ENCODE measurements at places on chromosomes 2 and 18.
A peak's percentile ranks its signal among the peaks of the same experiment; 100 is the strongest.

DNA sequence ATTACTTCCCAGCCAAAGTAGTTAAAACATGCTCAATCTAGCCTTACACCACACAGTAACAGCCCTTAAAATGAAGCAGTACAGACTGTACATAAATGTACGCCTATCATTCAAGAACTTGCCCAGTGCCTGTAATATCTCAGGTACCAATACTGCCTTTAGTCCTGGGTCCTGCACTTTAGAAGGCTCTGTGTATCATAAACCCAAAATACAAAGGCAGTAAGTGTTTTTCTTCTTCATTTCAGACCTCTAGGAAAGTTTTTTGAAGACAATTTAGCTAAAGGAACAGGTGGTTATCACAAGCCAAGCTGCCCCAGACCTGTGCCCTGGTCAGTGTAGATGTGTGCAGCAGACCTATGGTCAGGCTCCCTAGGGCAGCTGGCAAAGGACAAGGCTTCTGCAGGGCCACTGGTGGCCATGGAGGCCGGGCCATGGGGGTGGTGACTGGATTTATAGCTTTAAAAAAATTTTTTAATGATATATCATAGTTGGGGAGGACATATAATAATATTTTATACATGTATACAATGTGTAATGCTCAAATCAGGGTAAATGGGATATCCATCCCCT lies 18.8 kb downstream of the LPIN2 start:
- H3K27ac ChIP-seq: peak overlapping the region; percentile 21
- DNase-seq: no peak
- H3K27me3 ChIP-seq: no peaks in the 10 kb centered on the region
- no peak overlapping the region for H3K4me3 ChIP-seq
- H3K4me1 ChIP-seq: peaks cover 77% of the 10 kb centered on the region

DNA sequence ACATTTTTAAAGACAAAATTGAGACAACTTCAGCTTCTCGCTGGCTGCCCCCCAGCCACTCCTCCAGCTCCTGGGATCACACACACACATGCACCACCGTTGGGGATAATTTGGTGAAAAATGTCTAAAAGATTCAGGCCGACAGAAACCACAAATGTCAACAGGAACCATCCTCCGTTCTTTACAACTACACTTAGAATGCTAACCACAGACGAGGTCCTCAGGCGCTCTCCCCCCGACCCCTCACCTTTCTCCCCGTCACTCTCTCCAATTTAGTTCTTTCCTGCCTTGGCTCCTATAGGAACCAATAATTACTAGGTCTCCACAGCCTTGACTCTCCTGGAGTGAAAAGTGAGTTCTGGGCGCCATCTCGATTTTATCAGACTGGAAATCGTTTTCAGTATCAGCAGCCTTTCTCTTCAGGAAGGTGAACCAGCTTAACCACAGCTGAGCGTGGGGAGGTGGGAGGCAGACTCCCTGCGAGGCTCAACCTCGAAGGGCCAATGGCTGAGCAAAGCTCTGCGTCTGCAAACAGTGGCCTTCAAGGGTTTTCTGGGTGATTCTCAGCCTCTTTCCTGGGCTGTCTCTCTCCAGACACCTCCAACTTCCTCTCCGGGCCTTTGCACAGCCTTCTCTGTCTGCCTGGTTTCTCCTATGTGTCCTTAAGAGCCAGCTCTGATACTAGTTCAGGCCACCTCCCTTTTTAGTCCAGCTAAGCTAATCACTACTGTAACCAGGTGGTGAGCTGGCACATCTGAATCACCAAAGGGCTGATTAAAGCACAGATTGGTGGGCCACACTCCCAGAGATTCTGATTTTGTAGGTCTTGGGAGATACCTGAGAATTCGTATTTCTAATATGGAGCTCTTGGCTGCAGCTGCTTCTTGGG lies 115.7 kb upstream of the COPS8 start:
- peak overlapping the region; percentile 94 for H3K27ac ChIP-seq
- peaks cover 38% of the 10 kb centered on the region for H3K4me1 ChIP-seq
- H3K36me3 ChIP-seq: peaks cover 4% of the 10 kb centered on the region
- H3K4me3 ChIP-seq: peak overlapping the region; percentile 62
- H3K27me3 ChIP-seq: peaks cover 6% of the 10 kb centered on the region

DNA sequence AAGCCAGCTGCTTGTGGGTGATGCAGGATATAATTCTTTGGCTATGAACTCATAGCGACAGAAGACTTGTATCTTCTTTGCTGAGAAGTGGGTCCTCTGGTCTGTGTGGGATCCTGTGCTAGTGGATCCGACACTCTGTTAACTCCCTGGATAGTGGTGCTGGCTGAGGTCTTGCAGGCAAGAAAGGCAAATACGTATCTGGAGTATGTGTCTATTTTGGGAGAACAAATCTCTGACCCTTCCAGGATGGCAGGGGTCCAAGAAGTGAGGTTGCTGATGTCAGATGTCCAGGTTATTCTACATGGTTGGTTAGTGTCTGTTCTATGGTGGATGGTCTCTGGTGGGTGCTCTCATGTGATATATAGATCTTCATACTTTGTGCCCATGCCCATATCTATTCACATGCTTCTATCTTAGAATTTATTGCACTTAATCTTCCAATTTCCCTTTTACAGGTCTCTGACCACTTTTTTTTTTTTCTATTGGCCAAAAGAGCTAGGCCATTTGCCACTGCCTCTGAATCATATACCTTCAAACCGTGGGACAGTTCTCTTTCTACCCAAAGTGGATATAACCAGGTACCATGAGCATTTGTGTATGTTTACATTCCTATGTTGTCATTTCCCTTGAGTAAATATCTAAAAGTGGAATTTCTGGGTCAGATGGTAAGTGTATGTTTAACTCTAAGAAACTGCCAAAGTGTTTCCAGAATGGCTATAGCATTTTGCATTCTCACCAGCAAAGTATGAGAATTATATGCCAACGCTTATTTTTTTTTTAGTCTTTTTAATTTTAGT lies 45.1 kb upstream of the RBMS1 start:
- H3K27ac ChIP-seq: no peak overlapping the region
- peaks cover 2% of the 10 kb centered on the region for H3K27me3 ChIP-seq
- no peak overlapping the region for H3K4me3 ChIP-seq
- H3K4me1 ChIP-seq: no peaks in the 10 kb centered on the region
- DNase-seq: no peak

GRCh38 chr2:166256896-166257295 lies 118.8 kb downstream of the SCN9A start:
- H3K27me3 ChIP-seq: no peaks in the 10 kb centered on the region
- H3K4me3 ChIP-seq: no peak overlapping the region
- H3K27ac ChIP-seq: no peak overlapping the region
- H3K36me3 ChIP-seq: no peaks in the 10 kb centered on the region
- DNase-seq: no peak

DNA sequence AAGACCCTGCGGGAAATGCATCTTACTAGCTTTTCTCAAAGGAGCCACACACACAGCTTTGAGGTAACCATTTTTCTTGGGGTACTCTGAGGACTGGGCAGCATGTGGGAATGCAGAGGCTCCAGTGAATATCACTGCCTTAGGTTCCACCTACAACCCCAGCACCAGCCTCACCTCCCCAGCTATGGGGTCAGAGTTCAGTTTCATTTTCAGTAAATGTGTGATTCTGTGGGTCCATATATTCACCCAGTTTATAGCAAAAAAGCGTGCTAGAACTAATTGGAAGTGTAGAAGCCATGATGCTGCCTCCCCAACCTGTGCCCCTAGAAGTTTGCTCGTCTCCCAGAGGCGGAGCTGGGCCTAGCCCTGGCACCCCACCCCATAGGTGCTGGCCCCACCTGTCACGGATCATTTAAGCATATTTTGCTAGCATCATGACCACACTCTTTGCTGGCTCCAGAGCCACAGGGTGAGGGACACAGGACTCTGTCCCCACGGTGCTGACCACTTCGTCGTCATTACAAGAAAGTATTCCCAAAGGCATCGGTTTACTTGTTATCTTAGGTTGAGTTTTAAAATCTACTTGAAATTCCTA lies 57.7 kb downstream of the SH3RF3 start:
- H3K4me3 ChIP-seq: no peak overlapping the region
- H3K36me3 ChIP-seq: no peaks in the 10 kb centered on the region
- H3K27ac ChIP-seq: no peak overlapping the region
- H3K4me1 ChIP-seq: no peaks in the 10 kb centered on the region
- no peak for DNase-seq

DNA sequence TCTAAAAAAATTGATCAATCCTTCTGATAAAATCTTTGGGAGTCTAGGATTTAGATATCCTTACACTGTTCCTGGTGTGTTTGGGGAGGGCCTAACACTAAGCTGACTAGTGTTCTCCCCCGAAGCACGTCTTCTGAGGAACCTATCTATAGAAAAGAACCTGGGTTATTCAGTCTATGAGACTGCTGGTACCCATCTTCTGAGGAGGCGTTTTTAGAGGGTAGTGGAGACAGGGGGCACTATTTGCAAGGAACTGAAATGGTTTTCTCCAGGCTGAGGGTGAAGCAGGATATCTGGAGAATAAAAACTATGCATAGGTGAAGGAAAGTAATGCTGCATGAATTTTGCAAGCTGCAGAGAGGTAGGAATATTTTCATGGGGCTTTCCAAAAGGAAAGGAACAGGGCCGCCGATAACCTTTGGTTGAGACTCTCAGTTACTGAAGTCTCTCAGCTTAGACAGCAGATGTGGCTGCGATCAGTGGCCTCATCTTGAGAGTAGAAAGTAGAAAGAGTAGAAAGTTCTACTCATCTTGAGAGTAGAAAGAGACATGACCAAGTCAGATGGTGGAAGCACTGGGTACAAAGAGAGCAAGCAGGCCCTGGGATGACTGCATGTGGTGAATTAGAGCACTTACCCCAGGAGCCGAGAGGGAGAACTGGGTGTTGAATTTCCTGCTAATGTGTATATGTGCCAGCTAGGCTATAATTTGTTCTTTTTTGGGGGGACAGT lies 31.8 kb upstream of the KCNE4 start:
- H3K27me3 ChIP-seq: no peaks in the 10 kb centered on the region
- DNase-seq: no peak
- H3K4me3 ChIP-seq: no peak overlapping the region
- no peaks in the 10 kb centered on the region for H3K4me1 ChIP-seq
- no peaks in the 10 kb centered on the region for H3K36me3 ChIP-seq

GRCh38 chr2:105723431-105723830 lies 21.3 kb upstream of the NCK2 start:
- no peak overlapping the region for H3K4me3 ChIP-seq
- H3K27me3 ChIP-seq: peaks cover 3% of the 10 kb centered on the region
- peaks cover 10% of the 10 kb centered on the region for H3K4me1 ChIP-seq
- no peak for DNase-seq

- no peaks in the 10 kb centered on the region for H3K36me3 ChIP-seq
- DNase-seq: no peak
- peaks cover 3% of the 10 kb centered on the region for H3K27me3 ChIP-seq
- no peaks in the 10 kb centered on the region for H3K4me1 ChIP-seq
- H3K27ac ChIP-seq: no peak overlapping the region
- no peak overlapping the region for H3K4me3 ChIP-seq
Measured at GRCh38 chr2:71674158-71674851, 220.9 kb downstream of the DYSF start.

- DNase-seq: peak; percentile 20
- H3K4me1 ChIP-seq: peaks cover 3% of the 10 kb centered on the region
- no peak overlapping the region for H3K27ac ChIP-seq
- H3K36me3 ChIP-seq: no peaks in the 10 kb centered on the region
- no peak overlapping the region for H3K4me3 ChIP-seq
Measured at GRCh38 chr18:80202264-80202998, 44.9 kb downstream of the PARD6G start.

GRCh38 chr18:45037618-45038017 lies 356.9 kb downstream of the SETBP1 start:
- no peaks in the 10 kb centered on the region for H3K36me3 ChIP-seq
- H3K4me3 ChIP-seq: no peak overlapping the region
- H3K27ac ChIP-seq: no peak overlapping the region
- H3K4me1 ChIP-seq: no peaks in the 10 kb centered on the region
